ENCODE measurements at places on chromosomes 1 and 21.

GRCh38 chr1:198729195-198729863 lies 90.5 kb downstream of the PTPRC start:
- DNase-seq = no peak

DNA sequence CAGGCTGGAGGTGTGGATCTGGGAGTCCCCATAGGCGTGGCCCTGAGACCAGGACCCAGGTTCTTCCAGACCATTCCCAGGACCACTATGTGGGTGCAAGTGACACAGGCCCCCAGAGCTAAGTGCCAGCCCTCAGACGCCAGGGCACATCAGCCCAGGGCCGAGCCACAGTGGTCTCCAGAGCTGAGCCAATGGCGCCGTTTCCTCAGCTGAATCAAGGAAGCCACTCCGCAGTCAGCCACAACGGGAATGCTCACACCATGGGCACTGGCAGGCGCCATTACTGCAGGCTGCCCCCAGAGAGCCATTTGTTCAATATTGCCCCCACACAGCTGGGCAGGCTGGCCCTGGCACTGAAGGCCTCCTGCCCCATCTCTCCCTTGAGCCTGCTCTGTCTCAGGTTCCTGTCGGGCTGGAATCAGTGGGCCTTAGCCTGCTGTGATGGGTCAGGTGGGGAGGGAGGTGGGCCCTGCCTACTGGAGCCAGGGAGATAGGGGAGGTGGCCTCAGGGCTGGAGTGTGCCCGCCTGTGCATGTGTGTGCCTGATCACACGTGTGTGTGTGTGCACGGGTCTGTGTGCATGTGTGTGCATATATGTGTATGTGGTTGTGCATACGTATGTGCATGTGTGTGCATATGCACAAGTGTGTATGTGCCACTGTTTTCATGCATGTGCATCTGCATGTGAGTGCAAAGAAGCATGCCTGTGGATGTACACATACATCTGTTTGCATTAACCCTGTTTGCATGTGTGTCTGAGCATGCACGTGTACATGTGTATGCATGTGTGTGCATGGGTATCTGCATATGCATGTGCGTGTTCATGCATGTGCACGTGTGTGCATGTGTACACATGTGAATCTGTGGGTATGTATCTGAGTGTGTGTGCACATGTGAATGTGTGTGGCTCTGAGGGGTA lies 6.1 kb downstream of the GJC2 start:
- DNase-seq = no peak

DNA sequence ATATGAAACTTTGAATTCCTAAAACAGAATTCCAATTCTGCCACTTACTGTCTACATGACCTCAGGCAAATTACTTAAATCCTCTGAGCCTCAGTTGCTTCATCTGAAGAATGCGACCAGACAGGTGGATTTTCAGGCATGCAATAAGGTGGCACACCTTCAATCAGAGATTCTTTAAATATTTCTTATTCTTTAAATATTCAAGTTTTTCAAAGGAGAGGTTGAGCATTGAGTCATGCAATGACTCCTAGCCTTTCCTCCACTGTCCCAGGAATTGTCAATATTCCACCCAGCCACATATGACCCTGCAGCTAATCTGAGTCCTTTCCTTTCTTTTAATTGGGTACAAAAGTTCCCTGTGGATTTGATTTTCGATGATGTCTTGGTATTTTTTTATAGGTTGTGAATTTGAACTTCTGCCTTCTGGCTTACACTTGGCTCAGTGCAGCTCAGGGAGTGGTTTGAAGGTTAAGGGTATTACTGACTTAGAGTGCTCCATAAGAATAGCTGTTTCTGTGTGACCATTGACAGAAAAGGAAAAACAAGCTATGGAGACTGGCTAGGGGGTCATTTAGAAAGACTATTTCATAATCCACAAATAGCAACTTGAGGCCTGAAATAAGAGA lies 52.2 kb upstream of the PRDX6 start:
- no peak for DNase-seq

DNA sequence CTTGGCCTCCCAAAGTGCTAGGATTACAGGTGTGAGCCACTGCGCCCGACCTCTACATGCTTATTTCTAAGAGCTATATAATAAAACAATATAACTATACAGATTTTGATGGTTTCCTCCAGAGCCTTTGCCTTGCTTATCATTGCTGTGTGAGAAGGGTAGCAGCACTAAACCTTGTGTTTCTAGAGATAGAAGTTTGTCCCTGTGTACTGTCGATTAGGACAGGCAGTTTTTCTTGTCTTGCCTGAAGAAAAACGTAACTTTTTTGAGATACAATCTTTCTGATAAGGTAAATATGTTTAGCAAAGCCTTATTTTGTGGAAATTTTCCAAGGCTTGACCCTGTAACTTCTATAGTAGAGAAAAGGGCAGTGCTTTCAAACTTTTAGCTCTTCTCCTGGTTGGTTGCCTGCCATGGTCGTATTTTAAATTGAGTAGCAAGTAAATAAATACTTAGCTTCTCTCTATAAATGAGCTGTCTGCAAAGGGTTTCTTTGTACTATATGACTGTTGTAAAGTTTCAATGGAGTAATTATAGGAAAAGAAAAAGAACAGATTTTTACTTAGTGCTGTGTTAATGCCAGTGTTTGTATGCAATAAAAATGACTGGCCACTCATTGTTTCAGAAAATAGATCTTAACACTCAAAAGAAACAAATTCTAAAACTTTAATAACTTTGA lies 86.4 kb upstream of the CACYBP start:
- no peak for DNase-seq

GRCh38 chr1:21633992-21634805 lies 35.0 kb downstream of the RAP1GAP start:
- DNase-seq = no peak

DNA sequence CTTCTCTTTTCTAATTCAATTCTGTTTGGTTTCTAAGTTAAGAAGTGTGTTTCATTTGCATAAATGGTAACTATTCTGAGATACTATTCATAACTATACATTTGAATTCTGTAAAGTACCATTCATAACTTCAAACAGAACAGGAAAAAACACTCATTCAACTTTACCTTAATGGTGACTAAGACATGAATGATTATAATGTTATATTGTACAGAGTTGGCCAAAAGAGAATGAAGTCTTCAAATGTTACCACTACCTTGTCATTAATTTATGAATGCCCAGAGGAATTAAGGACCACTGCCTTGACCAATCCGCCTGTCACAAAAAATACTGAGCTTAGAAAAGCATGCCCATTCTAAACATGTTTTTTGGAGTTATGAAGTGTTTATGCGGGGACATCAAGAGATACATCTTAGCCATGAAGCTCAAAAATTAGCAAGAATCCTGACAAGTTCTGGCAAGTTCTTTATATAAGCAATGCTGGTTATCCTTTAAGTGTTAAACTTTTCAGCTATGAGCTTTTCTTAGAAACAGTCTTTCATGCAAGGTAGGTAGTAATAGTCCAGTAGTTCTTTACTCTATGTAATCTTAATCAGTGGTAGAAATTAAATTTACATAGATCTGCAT lies 7.9 kb downstream of the WASF2 start:
- DNase-seq = no peak

- no peak for DNase-seq
These were observed 46.5 kb upstream of the CDC7 start for GRCh38 chr1:91454136-91454535.

DNA sequence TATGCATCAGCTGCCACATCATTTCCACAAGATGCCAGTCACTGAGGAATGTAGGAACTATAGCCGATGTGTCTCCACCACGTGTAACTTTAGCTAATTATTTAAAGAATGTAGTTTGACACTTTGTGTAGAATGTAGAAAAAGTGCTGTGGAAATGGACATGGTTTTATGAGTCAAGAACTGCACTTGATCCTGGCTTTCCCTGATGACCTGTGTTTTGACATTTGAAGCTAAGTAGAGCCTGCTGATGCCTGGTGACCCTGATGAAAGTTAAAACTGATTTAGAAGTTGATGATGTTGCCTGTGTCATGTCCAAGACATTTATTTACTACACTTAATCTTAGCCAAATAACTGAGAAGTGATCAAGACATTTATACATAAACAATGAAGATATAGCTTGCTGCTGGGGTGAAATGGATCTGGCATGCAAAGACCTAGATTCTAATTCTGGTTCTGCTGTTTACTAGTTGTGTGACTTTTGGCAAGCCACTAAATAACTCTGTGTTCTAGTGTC lies 4.4 kb upstream of the OSBPL9 start:
- no peak for DNase-seq

- no peak for DNase-seq
These were observed 6.7 kb downstream of the C1orf115 start for GRCh38 chr1:220696863-220697231.

GRCh38 chr1:218479436-218480115 lies 134.4 kb downstream of the TGFB2 start:
- DNase-seq = no peak

DNA sequence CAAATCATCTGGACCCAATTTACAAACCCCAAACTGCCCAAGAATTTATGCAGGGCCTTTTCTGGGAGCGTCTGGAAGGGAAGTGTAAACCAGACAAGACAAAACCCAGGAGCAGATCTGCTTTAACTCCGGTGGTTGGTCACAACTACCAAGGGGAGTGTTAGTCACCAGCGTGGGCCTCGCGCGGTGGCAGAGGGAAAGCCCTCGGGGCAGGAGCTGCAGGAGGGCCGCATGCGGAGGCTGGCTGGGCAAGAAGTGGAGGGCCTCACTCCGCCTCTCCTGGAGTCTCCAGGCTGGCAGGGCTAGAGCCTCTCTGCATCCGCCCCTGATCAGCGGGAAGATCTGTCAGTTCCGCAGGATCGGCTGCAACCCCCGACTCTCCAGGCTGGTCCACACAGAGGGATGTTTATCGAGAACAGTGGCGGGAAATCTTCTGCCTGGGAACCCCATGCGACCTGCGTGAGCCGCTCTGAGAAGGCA lies 2.0 kb downstream of the COL24A1 start:
- no peak for DNase-seq

- no peak for DNase-seq
These were observed 25.8 kb downstream of the CDC7 start for GRCh38 chr1:91526496-91526895.

GRCh38 chr1:202836623-202837403 lies 26.1 kb downstream of the PCAT6 start:
- DNase-seq = no peak

DNA sequence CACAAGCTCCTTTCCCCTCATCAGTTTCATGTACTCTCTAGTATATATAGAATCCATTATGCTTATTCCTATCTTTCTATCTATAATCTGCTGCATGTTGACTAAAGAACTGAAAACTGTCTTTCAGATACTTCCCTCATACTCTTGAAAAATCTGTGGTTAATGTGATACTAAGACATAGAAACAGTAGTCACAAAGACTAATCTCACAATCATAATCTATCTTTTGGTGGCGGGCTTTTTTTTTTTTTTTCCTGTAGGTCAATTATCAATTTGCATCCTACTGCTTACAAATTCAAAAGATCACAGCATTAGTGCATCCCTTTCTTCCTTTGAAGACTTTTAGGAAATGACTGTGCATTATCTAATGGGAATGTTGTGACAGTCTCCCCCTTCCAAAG lies 4.7 kb downstream of the UBR4 start:
- no peak for DNase-seq

DNA sequence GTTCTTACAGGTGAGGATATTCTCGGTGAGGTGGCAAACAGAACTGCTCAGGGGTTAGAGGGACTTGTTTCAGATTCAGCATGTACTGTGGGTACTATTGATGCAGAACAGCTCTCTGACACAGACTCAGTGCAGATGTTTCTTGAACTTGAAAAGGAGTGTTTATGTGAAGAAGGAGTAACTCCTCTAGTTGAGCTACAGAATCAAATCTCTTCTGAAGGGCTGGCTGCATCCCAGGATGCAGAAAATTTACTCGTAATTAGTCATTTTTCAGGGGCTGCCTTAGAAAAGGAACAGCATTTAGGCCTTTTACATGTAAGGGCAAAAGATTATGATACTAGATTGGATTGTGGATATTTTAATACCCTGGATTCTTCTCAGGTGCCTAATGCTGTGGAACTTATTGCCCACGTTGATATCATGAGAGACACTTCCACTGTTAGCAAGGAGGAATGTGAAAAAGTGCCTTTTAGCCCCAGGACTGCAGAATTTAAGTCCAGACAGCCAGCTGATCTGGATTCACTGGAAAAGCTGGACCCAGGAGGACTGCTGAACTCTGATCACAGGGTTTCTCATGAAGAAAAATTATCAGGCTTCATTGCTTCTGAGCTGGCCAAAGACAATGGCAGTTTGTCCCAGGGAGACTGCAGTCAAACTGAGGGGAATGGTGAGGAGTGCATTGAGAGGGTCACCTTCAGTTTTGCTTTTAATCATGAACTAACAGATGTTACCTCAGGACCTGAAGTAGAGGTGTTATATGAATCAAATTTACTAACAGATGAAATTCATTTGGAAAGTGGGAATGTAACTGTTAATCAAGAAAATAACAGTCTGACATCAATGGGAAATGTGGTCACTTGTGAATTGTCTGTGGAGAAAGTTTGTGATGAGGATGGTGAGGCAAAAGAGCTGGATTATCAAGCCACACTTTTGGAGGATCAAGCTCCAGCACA lies 79.6 kb upstream of the BMP8A start:
- no peak for DNase-seq

GRCh38 chr1:37476460-37477197 lies 2.2 kb downstream of the ZC3H12A start:
- no peak for DNase-seq

DNA sequence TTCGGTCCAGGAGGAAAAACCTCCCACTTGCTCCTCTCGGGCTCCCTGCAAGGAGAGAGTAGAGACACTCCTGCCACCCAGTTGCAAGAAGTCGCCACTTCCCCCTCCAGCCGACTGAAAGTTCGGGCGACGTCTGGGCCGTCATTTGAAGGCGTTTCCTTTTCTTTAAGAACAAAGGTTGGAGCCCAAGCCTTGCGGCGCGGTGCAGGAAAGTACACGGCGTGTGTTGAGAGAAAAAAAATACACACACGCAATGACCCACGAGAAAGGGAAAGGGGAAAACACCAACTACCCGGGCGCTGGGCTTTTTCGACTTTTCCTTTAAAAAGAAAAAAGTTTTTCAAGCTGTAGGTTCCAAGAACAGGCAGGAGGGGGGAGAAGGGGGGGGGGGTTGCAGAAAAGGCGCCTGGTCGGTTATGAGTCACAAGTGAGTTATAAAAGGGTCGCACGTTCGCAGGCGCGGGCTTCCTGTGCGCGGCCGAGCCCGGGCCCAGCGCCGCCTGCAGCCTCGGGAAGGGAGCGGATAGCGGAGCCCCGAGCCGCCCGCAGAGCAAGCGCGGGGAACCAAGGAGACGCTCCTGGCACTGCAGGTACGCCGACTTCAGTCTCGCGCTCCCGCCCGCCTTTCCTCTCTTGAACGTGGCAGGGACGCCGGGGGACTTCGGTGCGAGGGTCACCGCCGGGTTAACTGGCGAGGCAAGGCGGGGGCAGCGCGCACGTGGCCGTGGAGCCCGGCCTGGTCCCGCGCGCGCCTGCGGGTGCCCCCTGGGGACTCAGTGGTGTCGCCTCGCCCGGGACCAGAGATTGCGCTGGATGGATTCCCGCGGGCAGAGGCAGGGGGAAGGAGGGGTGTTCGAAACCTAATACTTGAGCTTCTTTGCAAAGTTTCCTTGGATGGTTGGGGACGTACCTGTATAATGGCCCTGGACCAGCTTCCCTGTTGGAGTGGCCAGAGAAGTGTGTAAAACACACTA lies 45.3 kb downstream of the MRPL39 start:
- DNase-seq = peak; percentile 87

- DNase-seq = no peak
These were observed 27.5 kb downstream of the EDN2 start for GRCh38 chr1:41456847-41457540.

Measured in hematopoietic multipotent progenitor cell (in vitro differentiated cells).